M059J (cell line): ENCODE measurements at places on chromosomes 7 and 10. TPM values are rescaled to one million over a fixed set of nuclear protein-coding genes. Genes with fewer than 3 reads are reported as not detected.
A peak's percentile ranks its signal among the peaks of the same experiment; 100 is the strongest.

- DNase-seq = peak; percentile 83
These were observed 241.3 kb downstream of the ANK3 start for GRCh38 chr10:60148266-60148840.

GRCh38 chr10:69578508-69578991, 5.3 kb upstream of the NEUROG3 start:
- no peak for DNase-seq

- no peak for DNase-seq
These were observed at the start of gene VIPR2 for GRCh38 chr7:159144758-159145489. TSS of gene VIPR2 (minus strand) at chr7:159144867. CDS start at chr7:159144771, 96 bp downstream.

Gene NRG3
- total RNA-seq = not detected in 2 replicates

GRCh38 chr7:117741962-117742361, 131.3 kb downstream of the CTTNBP2 start:
- DNase-seq = no peak

Gene DRGX
- total RNA-seq = not detected in 2 replicates
